H7 (cell line): ENCODE measurements at places on chromosomes 1 and 21.

GRCh38 chr1:159746666-159747065, 32.3 kb upstream of the CRP start:
- DNase-seq: no peak

DNA sequence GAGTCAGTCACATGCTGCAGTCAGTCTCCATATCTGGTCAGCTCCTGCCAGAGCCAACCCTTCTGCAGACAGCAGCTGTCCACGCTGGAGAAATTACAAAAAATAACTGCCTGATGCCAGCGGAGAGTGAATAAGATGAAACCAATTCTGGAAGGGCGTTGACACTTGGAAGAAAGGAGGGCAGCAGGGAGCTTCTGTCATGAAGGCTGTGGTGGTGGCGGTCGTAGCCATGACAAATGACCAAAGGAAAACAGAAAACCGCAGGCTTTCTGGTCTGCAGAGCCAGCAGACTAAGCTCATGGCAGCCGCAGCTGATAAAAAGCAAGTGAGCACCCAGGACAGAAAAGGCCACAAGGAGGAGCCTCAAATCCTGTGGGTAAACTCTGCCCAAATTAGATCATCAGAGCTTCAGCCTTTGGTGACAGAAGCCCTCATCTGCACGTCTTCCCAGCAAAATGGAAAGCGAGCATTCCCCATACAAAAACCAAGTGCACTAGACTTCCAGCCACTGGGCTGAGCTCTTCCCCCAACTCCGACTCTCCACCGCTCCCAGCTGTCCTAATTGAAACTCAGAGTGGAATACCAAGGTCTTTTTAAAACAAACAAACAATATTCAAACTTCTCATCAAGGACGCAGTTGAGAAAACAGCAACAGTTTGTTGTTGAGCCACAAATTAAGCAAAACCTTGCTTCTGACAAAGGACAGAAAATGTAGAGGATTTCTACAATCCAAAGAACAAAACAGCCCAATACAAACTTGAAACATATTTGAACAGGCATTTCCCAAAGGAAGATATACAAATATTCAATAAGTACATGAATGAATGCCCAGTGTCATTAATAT, 28.7 kb downstream of the RSPH1 start:
- DNase-seq: peak; percentile 68

DNA sequence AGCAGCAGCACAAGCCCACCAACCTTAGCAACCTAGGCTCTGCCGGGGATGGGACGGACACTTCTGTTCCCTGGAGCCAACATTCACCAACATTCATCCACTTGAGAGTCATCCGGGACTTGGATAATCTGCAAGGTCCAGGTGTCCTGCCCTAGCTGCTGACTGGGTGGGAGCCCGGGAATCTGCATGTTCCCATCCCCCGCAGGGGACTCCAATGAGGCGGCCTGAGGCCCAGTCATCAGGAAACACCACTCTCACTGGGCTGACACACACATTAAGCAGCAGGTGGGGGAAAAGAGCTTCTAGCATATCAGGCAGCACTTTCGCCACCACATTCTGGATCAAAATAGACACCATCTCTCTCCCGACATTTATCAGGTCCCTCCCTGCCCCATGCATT, 38.4 kb upstream of the CCSAP start:
- peak; percentile 72 for DNase-seq

DNA sequence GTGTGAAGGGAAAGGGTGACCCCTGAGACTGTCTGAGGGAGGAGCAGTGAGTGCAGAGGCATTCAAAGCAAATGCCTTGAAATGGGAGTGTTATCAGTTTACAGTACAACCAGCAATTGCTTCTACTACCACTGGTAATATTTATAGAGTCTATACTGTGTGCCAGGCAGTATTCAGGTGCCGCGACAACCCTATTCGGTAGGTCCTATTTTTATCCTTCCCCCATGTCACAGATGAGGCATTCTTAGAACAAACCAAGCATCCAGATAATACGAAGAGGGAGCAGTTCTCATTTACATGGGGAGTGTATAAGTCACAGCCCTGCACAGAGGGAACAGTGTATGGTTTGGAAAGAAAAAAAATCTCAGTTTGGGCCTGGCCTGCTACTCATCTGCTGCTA, 18.3 kb downstream of the ROR1 start:
- no peak for DNase-seq

DNA sequence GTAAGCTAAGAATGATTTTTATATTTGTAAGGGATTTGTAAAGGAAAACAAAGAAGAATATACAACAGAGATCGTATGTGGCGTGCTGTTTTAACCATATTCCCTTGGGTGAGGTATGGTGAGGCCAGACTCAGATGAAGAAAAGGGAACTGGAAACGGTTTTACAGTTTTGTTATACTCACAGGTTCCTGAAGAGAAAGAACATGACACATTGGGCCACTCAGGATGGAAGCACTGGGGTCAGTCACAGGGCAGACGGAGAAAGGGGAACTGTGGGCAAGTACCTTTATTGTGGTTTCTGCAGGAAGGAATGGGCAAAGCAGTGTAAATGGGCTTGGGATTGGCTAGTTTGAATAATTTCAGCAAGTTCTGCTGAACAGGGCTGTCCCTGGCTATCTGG, 177.4 kb downstream of the LBR start:
- DNase-seq: no peak

GRCh38 chr1:23525558-23526250, 5.3 kb downstream of the E2F2 start:
- peak; percentile 37 for DNase-seq

DNA sequence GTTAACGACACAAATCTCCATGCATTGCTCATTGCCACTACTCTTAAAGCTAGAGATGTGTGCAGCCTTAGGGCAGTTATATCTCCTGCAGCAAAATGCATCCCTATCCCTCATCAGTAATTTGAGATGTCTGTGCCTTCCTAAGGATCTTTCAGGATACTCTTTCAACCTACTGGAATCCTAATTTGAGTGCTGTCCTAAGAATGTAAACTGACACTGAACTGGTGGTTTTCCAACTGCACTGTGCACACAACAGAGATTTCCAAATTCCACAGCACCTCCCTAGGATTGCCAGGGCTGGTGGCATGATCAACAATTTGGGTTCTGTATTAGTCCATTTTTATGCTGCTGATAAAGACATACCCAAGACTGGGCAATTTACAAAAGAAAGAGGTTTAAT, 193.9 kb downstream of the LTN1 start:
- DNase-seq: no peak

GRCh38 chr21:43864313-43864961, 586 bp upstream of the AGPAT3 start:
- DNase-seq: peak; percentile 94

- no peak for DNase-seq
Observed at GRCh38 chr1:234665975-234666605, 56.1 kb upstream of the IRF2BP2 start.

DNA sequence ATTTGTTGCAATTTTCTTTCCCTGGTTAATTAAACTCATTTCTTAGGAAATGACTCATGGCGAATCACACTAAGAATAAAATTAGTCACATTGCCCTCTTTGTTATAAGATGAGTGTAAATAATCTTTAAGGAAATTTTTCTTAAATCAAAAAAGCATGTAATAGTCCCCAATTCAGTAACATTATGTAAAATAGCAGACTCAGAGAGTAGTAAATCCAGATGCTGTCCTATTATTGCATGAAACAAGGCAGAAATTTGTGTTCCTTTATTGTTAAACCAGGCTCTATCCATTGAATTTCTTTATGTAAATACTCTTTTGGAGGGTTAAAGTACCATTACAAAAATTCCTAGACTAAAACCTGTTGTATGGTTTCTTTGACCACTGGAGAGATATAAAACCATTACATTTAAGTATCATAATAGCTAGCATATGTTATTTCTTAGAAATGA, 154.5 kb upstream of the C1orf87 start:
- no peak for DNase-seq

DNA sequence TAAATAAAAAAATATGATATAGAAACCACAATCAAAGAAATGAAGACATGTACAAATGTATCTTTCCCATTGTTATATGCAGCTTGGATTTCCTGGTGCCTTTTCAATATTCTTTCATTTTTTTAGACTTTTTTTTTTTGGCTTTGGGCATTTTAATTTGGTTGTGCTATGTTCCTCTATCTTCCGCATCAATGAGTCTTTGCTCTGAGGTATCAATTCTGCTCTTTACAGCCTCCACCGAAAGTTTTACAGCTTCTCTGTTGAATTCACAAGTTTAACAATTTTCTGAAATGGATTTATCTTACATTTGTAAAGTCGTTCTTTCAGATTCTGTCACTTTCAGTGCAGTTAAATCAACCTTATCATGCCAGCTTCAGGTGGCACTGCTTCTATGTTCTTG, 50.5 kb downstream of the OMA1 start:
- no peak for DNase-seq

DNA sequence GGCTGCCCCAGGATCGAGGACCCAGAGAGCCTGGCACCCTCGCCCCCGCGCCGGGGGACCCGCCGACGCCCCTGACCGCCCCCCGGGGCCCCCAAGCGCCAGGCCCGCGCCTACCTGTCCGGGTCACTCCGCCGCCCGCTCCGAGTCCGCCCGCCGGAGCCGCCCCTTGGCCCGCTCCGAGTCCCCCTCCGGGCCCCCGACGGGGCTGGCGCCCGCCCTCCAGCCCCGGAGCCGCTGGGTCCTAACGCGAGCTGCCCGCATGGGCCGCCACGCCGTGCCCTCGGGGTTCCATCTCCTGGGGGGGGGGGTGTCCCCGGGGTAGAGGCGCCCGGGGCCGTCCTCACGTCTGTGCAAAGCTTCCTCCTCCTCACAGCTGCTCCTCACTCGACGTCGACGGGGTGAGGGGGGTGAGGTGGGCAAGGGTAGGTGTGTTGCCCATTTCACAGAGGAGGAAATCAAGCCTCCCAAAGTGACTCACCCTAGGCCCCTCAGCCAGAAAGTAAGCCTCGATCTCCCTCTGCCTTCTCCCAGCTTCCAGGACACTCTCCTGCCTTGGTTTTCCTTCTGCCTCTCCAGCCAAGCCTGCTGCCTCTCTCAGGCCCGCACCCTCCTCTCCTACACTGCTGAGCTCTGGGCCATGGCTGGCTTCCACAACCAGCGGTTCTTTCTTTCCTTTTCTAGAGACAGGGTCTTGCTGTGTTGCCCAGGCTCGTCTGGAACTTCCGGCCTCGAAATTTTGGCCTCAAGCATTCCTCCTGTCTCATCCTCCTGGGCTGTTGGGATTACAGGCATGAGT, at the start of gene MFAP2:
TSS of gene MFAP2 (minus strand) at position 148 of the 796 bp plus-strand sequence. CDS start 2,347 bp downstream, outside the sequence.
- peak; percentile 98 for DNase-seq

- DNase-seq: peak; percentile 20
Observed at GRCh38 chr1:66996018-66996682, 57.8 kb downstream of the SLC35D1 start.

DNA sequence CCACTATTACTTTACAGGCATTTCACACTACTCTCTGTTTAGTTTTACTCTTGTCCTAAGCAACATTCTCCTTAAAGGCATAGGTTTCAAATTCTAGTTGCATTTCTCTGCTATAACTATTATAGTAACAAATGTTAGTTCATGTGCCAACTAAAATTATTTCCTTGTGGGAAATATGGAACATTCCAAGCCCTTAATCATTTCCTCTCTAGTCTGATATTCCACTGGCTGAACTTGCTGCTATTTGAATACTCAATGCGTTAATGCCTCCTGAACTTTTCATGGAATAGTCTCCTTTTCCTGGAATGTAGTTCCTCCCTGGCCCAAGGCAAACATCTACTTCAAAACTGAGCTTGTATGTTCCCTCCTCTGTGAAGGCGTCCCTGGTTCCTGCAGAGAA, 19.3 kb upstream of the TBX19 start:
- no peak for DNase-seq

DNA sequence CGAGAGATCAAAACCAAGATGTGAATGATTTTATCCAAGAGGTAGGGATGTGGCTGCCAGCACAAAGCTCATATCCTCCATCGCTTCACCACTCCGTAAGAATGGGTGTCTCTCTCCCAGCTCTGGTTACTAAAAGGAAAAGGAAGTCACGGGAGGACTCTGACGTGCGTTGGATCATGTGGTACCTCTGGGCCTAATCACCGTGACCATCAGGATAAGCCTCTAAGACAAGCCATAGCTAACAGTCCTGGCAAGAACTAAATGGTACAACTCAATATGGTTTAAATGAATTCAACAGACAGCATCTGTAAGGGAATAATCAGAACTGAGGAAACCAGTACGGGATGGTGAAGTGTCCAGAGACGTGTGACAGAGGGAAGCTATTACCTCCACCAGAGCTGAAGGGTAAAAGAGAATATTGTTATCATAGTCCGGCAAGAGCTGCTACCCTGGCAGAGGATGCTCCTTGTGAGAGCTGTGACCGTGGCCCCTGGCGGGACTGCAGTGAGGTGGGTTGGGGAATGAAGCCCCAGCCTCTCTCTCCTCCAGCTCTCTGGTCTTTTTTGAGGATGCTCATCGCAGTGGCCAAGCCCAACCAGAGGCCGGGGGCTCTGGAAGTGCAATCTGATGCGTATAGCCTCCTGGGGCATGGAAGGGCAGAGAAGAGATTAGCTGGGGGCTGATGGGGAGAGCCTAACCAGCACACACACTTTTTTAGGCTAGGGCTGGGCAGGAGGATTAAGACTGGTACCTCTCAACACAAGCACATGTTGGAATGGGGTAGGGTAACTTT, 54.2 kb downstream of the KIAA1614 start:
- DNase-seq: no peak

DNA sequence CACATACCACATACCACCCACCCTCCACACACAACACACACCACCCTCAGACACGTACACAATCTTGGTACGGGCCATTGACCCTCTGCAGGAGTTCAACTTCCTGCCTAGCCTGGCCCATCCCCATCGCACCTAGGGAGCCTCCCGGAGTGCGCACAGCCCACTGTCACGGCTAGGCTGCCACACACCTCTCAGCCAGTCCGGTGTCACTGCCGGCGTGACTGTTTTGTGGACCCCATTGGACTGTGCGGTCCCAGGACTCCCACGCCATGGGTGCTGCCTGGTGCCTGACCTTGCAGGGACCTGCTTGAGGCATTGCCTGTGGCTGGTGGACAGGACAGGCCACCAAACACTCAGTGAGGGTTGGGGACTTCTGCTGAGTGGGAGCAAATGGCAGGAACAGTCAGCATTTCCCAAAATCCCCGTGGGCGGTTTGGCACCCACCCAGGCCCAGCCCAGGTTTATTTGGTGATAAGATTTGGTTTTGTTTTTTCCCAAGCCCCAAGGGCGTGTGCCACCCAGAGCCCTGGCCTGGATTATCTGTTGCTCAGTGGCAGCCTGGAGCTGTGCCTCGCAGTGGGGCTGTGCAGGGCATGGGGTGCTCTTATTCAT, 27.7 kb downstream of the RAB7B start:
- DNase-seq: no peak

DNA sequence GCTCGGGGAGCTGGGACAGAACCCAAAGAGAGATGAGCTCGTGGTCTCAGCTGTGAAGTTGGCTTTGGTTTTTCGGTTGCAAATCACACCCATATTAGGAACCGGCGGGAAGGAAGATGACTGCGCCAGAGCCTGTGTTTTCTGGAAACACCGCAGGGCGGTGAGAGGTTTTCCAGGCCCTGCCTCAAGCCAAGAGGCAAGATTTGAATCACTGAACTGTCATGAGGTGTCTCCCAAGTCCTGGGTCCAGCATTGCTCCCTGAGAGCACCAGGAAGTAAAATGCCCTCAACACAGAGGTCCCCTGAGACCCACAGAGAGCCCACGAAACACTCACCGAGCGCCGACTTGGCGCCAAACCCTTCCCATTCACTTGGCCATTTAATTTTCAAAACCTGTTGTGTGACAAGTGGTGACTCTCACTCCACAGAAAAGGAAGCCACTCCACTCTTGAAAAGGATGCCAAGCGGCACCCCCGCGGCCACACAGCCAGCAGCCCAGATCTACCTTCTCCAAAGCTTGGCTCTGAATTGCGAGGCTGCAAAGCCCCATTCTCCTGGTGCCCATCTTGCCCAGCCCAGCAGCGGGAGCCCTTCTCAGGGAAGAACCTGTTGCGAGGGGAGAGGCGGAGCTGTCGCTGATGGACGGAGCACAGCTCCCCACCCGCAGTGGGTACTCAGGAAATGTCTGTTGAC, 99.0 kb upstream of the RUNX3 start:
- DNase-seq: peak; percentile 66
